ENCODE measurements at places on chromosomes 3 and 15.
A peak's percentile ranks its signal among the peaks of the same experiment; 100 is the strongest.

GRCh38 chr3:43953814-43954692 is 263.3 kb downstream of the ABHD5 start:
- peak; percentile 45 for DNase-seq

GRCh38 chr3:119290613-119291012 is 3.6 kb upstream of the ARHGAP31 start:
- no peak for DNase-seq

DNA sequence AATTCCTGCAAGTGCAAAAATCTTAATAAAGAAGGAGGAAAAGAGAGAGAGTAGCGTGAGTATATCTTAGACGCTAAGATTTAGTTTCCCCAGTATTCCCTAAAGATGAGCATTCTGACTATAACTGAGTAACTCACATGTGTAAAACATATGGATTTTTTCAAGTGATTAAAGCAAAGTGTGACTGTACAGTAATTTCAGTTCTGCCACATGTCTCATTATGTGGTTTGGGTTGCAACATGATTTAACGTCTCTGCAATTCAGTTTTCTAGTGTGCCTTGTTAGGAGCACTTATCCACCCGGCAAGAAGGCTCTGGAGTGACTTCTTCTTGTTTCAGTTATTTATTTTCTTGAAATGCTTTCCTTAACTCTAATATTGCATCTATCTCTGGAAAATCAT is 514.1 kb downstream of the ROBO1 start:
- DNase-seq, result peak; percentile 32

GRCh38 chr3:38116471-38117162 is 20.3 kb downstream of the ACAA1 start:
- DNase-seq, result no peak

GRCh38 chr3:128950223-128950938 is 43.5 kb downstream of the CFAP92 start:
- DNase-seq, result no peak

DNA sequence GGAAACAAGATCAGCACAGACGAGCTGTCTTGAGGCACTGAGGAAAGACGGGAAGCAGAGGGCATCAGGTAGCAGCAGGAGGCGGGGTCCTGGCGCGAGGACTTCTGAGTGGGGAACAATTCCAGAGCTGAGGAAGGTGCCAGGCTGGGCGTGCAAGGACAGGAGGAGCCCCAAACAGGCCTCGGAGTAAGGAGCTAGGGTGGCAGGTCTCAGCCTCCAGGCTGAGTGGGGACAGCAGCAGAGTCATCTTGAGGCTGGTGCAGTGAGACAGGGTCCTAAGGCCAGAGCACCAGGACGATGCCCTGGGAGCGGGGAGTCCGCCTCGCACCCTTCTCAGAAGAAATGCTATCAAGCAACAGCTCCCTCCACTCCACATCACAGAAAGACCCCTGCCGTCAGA is 78.4 kb downstream of the PCSK6 start:
- no peak for DNase-seq

DNA sequence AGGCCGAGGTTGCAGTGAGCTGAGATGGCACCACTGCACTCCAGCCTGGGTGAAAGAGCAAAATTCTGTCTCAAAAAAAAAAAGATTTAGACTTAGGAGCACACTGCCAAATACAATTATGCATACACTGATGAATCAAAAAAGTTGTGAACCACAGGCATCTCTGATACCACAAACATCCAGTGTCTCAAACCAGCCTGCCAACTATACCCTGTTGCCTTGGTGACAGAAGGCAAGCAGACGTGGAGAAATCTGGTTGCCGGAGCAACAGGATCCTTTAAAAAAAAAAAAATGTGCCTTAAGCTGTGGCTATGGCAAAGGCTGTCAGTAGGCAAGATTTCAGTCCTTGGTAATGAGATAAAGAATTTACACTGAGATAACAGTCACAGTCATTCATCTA is 202.3 kb downstream of the NEK10 start:
- DNase-seq, result peak; percentile 98

- no peak for DNase-seq
Measured at GRCh38 chr3:155741603-155742002, 3.3 kb downstream of the PLCH1 start.

GRCh38 chr3:44058868-44059203 is 182.8 kb upstream of the TOPAZ1 start:
- DNase-seq, result no peak

GRCh38 chr15:99326235-99326634 is 75.0 kb downstream of the LRRC28 start:
- DNase-seq, result no peak

DNA sequence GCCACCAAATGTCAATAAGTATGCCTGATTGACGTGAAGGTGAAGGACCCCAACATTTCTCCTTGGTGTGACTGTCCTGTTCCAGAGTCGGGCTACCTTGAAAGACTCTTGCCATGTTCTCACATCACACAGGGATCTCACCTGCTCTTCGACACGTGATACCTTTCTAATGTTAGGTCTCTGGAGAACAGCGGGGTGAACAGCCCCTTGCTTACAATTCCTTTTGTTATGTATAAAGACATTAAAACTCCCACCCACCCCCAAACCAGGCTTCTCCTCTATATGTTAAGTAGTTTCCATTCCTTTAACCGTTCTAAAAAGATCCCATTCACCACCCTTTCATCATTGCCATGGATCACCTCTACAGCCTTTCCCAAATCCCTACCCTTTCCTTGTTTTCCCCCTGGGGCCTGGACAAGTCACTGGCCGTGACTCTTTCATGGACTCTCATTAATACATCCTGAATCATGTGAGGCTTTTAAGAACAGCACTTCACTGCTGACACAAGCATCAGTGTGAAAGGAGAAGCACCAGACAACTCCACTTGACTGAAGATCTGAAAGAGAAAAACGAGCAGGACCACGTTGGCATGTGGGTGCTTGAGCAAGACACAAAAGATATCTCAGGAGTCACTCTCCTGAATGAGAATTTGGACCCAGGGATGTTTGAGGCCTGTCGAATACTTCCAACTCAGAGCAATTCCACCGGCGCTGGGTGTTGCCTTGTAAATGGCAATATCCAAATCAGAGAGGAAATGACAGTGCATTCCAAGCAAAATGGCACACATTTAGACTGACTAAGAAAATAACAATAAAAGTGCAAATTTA is 115.0 kb downstream of the FOXP1 start:
- no peak for DNase-seq

DNA sequence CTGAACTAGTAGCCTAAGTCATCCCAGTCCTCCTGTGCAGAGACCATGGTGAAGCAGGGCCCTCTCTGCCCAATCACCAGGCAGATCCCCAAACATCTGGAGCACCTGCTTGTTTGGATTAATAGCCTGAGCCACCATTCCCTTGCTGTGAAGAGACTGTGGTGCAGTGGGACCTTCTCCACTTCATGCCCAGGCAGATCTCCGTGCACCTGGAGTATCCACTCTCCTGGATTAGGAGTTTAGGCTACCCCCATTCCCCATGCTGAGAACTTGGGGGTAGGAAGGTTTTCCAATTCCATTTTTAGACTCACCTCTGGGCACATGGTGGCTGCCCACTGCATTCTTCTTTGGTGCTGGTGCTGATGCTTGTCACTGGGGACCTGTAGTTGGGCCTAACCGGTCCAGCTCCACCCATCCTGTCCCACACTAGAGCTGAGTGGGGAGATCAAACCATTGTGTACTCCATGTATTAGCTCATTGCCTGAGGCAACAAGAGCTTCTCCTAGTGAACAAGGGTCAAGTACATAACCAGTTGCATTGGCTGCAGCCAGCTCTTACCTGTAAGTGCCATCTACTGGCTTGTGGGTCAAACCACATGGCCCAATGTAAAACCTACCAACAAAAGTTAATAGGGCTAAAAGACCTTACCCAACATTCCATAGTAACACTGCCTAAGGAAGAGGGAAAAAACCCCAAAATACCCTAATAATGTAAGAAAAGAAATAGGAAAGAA is 382.5 kb upstream of the CBLB start:
- DNase-seq, result no peak

GRCh38 chr3:184237807-184238206 is 8.4 kb downstream of the VWA5B2 start:
- DNase-seq, result no peak

GRCh38 chr15:89140595-89140994 is 52.3 kb downstream of the ABHD2 start:
- DNase-seq, result no peak

DNA sequence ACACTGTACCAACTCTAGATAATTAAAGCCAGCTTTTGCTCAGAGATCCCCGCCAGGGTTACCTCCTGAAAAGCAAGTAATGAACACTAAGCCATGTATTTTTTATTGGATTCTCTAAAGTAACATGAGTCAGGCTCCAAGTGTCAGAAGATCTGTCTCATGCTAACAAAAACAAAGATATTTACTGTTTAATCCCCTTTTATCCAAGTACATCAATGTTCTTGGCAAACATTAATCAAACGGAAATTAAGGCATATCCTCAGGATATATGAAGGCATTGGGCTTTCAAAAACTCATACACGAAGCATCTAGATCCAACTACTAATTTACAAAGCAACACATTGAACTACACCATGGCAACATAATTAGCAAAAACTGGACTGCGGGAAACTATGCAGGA is 37.2 kb downstream of the MYO5A start:
- peak; percentile 29 for DNase-seq

GRCh38 chr3:152183473-152183872 is 85.3 kb upstream of the MBNL1 start:
- no peak for DNase-seq

DNA sequence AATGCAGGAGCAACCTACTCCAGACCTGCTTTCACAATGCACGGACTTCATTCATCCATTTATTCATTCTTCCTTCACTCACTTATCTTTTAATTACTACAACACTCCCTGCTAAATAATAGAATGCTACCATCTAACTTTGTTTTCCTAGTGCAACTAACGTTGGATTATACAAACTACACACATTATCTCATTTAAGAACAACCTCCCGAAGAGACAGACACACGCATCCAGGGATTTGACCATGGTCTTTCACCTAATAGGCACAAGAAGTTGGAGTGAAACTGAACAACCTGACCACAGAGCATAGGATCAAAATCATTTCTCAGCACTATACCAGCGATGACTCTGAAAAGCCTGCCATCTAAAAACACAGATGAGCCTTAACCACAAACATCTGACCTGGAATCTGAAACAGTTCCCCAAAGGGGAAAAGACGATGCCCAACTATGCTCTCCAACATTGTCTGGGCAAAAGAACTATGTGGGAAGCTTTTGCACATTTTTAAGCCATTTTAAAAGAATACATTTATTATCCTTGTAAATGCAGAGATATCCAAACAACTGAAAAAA is 21.0 kb downstream of the ZNF385D start:
- peak; percentile 45 for DNase-seq

DNA sequence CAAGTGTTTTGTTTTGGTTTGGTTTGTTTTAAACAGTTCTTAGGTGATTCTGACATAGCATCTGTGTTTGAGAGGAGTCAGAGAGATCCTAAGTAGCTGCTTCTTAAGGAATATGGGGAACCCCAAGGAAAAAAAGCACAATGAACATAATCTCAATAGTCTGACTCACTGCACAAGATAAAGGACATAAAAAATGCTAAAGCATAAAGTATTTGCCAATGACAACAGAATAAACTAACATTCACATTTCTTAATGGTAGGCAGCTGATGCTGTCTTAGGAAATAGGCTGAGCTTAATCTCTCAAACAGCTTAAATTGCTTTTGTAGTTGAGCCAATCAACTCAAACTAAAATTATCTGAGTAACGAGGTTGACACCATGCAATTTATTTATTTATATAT is 2.9 kb downstream of the NCEH1 start:
- DNase-seq, result no peak

DNA sequence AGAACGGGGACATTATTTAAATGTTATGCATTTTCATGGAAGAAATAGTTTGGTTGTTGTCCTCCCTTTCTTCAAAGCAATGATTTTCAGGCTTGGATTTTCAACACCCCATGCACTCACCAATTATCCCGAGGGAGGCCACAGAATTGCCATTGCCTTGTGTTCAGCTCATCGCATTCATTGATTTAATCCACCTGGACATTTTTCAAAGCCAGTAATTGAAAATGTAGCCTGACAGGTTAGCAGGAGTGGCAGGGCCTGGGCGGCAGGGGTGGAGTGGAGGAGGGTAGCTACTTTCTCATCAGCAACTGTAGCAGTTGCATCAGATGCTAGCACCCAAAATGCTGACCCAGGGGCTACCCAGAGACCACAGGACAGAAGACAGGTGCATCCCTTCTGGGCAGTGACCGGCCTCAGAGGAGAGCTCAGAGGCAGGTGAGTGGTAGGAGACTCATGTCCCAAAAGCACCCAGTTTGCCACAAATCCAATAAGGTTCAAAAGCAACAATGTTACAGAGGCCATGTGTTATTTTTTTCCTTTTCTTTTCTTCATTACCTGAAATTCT is 242.4 kb downstream of the CD47 start:
- no peak for DNase-seq

DNA sequence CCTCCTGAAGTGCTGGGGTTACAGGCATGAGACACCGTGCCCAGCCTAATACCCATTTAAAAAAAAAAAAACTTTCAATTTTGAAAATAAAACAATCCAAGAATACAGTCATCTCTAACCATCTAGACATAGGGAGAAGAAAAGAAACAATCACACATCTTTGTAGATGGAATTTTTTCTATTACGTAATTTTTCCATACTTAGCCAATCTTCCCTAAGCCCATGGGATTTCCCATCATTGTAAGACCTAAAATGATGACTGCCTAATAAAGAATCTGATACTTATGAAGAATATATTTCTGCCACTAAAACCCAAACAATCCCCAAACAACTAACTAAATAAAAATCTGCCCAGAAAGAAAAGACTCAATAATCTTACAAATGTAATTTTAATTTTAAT is 88.7 kb downstream of the CBLB start:
- DNase-seq, result peak; percentile 16

DNA sequence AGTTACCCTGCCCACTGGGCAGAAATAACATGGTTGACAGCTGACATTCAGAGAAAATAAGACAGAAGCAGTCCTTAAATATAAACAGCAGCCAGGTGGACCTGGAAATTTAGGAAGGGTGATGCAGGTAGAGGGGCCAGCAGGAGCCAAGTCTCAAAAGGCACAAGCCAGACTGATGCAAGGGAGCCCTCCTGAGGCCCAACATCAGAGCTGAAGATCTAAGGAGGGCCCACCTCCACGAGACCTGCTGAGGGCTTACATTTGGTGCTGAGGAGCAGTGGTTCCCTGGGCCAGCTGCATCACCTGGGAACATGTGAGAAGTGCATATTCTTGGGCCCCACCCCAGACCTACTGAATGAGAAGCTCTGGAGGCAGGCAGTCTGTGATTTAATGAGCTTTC is 105.5 kb upstream of the TRIM42 start:
- DNase-seq, result no peak

GRCh38 chr3:38054499-38055001 is 15.5 kb downstream of the DLEC1 start:
- no peak for DNase-seq

DNA sequence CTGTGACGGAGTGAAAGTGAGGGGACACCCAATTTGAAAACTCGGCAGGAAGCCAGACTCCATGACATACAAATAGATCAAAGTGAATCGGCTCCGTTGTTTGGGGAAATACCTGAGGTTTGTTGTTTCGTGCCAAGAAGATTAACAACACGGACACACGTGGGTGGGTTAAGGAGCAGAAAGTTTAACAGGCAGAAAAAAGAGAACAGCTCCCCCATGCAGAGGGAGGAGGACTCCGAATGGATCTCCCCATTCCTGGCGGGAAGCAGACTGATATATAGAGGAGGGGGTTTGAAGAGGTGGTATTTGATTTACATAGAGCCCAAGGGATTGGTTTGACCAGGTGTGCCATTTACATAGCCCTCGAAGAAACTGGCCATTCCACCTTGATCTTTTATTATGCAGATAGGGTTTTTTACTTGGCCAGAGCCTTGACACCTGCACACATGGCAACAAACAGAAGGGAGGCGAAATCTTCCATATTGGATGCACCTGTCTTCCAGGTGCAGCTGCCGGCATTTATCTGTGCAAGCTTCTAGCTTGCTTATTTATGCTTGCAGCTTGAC is 4.8 kb upstream of the SACM1L start:
- DNase-seq, result no peak
